ENCODE measurements at places on chromosomes 2 and 18. TPM values are rescaled to one million over a fixed set of nuclear protein-coding genes. Genes with fewer than 3 reads are reported as not detected.

Gene RGPD3
- total RNA-seq, result 0.06 TPM

Gene ARHGEF33
- total RNA-seq, result 0.49 TPM

Gene TRIB2
- 47.3 TPM for total RNA-seq

Gene UNC80
- total RNA-seq, result 3.0 TPM

Gene TOGARAM2
- total RNA-seq, result under 0.01 TPM

Gene CHRND
- not detected for total RNA-seq

Gene POTEF
- not detected for total RNA-seq

Gene SLC4A5
- 0.35 TPM for total RNA-seq

Gene ANTXR1
- total RNA-seq, result 159 TPM

Gene TCF4
- 149 TPM for total RNA-seq

Gene ASB3
- total RNA-seq, result 21.7 TPM

Gene GKN1
- not detected for total RNA-seq

DNA sequence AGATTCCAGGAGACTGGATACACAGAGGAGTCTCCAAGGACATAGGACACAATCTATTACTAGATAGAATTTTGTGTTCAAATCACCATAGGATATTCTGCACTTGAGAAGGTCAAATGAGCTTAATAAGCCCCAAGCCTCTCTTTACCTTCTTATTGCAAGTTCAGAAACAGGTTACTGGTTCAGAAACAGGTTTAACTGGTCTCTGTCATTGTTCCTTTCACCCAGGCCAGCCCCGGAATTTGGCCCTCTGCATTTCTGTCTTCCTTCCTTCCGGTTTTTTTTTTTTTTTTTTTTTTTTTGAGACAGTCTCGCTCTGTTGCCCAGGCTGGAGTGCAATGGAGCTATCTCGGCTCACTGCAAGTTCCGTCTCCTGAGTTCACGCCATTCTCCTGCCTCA is 700.2 kb downstream of the EPHA4 start:
- DNase-seq, result no peak

- peak; percentile 36 for DNase-seq
Observed at GRCh38 chr2:108377815-108378630, at the start of gene SULT1C4. Gene SULT1C4, plus strand, starts transcription at chr2:108377954. Its CDS starts 384 bp downstream, at chr2:108378338.

- no peak for DNase-seq
Observed at GRCh38 chr18:48820483-48821250, 130.1 kb downstream of the SMAD7 start.

DNA sequence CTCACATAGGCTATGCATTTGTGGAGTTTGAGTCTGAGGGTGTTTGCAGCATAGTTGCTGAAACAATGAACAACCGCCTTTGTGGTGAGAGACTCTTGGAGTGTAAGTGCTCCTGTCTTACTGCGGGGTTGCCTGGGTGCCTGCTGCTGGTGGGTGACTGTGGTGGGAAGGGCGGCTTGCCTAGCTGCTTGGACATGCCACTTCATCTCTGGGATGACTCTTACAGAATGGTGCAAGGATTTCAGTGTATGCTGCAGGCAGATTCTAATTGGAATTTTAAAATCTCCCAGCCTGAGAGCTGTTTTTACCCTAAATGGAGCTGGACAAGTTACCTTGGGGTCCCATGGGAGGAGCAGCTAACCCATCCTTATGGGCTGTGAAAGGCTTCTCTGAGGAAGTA is 50.1 kb downstream of the CYP27C1 start:
- peak; percentile 3 for DNase-seq

DNA sequence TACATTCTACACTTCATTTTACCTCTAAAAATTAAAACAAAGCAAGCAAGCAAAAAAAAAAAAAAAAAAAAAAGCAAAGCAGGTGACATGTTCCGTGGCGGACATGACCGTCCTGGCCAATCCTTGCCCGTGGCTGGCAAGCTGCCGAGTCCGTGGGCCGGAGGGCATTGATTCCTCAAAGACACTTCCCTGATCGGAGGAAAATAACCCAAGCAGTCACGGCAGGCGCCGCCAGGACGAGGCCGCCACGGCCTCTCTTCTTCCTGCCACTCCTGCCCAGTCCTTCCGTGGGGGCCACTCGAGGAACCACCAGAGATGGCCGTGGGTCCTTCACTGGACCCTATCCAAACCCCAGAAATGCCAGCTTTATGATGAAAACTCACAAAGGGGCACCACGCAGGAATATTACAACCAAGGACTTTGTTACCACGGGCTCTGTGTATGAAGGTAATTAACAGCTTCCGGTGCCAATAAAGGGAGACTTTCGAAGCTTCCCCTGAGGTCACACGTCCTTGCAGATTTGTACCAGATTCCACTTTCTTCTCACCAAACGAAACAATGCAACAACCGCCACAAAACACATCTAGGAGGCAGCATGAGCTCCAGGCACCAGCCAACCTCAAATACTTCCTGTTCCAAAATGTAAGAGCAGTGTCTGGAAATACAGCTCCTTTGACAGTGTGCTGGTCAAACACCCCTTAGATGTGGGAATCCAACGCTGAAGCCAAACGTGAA is 170.3 kb downstream of the HDAC4 start:
- DNase-seq, result peak; percentile 52

- no peak for DNase-seq
Observed at GRCh38 chr2:143934626-143935481, 585.1 kb downstream of the ZEB2 start.

DNA sequence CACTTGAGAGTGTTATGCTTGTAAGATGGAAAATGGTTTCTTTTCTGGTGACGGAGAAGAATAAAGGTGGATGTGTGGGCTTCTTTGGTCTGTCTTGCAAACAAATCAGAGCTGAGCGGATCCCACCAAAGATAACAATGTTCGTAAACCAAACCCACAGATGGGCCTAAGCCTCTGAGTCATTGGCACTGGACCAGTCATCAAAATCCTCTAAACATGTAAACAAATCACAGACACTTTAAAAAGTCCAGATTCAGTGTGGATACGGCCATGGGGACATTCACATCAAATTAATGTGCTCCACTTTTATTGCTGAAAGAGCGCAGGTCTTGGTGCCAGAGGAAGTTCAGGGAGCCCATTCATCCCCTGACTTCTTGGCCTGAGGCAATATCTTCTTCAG is 60.5 kb upstream of the TMEM200C start:
- no peak for DNase-seq

GRCh38 chr2:160790738-160791137 is 297.1 kb upstream of the RBMS1 start:
- no peak for DNase-seq

- DNase-seq, result no peak
Observed at GRCh38 chr2:41900101-41900577, 147.7 kb upstream of the PKDCC start.

DNA sequence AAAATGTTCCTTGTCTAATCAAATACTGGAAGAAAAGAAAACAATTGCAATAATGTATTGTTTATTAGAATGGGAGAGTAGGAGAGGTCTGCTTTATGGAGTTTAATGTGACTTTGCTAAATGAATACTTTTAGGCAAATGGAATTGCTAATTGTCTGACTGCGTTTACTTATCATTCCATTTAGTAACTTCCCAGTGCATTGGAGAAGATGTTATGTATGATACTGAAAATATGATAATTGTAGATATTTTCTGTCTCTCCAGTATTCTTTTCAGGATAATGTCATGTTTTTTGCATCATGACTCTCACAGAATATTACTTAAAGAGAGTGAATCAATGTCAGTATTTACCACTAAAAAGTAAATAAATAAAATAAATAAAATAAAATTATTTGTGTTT is 8.1 kb upstream of the ERBB4 start:
- DNase-seq, result no peak

- no peak for DNase-seq
Observed at GRCh38 chr2:41605311-41605710, 442.5 kb upstream of the PKDCC start.

DNA sequence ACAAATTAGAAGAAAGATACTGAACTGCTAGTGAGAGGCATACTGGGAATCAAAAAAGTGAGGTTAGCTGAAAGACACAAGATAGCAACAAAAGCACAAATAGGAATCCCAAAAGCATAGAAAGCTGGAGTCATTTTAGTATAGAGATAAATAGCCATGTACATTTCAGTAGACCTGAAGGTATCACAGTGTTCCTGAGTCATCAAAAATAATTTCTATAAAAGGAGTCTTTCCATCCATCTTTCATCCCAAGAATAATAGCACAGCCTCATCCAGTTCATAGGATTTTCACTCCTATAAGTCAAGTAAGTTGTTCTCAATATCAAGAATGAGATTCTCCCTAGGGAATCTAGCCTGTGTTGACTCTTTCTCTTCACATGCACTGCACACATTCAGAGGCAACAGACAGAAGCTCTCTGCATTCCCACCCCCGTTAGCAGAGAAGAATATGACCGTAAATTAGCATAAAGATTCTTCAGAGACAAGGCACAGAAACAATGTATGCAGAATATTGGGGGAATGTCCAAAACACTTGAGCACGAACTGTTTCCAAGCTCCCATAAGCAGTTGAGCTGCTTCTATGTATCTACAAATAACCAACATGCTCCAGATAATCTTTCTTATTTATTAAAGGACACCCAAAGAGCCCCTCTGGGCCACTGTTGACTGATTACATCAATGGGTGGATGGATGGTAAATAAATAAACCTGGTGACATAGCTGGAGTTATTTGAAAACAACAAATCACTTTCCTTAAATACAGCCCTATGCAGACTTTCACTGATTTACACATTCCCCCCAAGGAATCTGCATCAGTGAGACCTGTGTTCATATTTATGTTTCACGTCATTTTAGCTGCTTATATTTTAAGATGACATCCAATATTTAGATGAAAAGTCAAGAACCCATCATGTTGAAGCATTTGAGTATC is 174.5 kb upstream of the PKDCC start:
- DNase-seq, result no peak

DNA sequence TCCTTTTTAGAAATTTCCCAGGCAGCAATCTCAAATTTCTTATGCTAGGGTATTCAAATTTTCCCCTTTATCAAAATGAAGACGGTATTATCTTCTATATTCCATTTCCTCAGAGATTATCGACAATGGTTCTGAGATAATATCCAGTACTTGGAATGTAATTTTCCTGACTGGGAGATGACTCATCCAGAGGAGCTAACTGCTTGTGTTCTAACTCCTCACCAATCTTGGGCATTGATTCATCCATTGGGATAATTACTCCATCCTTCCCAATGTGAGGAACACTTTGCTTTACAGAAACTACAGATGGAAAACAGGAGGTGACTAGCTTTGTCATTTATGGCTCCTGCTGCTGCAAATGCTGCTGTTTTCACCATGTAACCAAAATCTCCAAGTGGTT is 239.4 kb upstream of the LYPD1 start:
- DNase-seq, result no peak

GRCh38 chr18:72984290-72984689 is 116.5 kb upstream of the NETO1 start:
- DNase-seq, result no peak

DNA sequence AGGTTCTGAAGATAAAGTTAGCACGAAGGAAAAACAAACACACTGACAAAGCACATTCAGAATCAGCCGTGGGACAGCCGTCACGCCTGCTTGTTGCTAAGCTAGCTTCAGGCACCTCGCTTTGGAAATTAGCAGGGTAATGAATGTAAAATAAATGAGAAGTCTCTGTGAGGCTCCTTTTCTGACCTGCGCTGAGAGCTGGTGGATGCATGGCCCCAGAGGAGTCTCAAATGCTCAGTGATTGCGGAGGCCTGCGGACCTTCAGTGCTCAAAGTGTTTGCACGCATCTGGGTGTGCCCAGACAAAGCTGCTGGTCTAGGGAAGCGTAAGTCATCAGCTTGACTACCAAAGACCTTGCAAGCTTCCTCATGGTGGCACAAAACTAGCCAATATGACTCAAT is 50.6 kb downstream of the CD8B2 start:
- DNase-seq, result no peak

GRCh38 chr18:65751155-65752085 is 608 bp downstream of the CDH7 start:
- DNase-seq, result no peak

DNA sequence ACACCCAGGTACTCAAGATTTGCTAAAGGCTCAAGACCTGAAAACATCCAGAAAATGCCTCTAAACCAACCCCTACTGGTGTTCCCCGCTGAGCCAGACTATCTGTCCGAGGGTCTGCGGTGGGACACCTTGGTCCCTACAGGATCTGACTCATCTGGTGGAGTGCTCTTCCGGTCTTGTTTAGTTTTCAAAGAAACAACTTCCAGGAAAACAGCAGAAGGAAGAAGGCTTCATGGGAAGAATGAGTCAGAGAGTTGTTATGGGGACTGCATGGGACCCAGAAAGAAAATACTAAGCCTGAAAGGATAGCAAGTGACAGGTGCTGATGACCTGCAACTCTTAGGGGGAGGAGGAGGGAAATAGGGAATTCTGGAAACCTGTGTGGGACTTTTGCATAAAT is 41.3 kb downstream of the ZFP36L2 start:
- DNase-seq, result no peak

GRCh38 chr2:33085646-33086045 is 138.9 kb downstream of the LTBP1 start:
- DNase-seq, result no peak

DNA sequence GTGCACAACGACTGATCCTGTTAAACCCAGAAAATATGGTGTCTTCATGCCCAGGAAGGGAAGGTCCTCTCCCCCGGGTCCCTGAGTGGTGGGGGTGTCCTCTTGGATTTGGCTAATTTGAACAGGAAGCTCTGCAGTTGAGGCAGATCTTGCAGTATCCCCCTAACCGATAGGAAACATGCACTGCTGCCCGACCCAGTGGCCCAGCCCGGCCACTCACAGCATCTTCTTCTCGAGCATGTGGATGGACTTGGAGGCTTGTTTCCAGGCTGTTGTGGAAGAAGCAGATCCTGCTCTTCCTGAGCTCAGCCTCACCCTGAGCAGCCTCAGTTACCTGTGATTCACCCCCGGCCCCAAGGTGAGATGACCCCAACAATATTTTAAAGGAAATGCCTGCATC is 46.4 kb upstream of the ASB1 start:
- DNase-seq, result no peak

GRCh38 chr18:73656691-73657090 is 490.9 kb downstream of the FBXO15 start:
- DNase-seq, result no peak

DNA sequence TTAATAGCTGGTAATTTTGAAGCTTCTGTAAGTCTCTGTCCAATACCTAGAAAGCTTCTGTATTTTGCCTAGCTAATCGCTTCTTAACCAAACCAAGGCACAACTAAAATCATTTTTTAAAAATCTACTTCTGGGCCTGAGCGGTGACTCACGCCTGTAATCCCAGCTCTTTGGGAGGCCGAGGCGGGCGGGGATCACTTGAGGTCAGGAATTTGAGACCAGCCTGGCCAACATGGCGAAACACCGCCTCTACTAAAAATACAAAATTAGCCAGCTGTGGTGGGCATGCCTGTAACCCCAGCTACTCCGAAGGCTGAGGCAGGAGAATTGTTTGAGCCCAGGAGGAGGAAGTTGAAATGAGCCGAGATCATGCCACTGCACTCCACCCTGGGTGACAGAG is 148.6 kb upstream of the FIGN start:
- no peak for DNase-seq
